Stimulated activated CD4-positive, alpha-beta T cell treated with anti-CD3 and anti-CD28 coated beads, Interleukin-1b, Interleukin-23, amount 100 ng/mL, for 4 hours (primary cell): ENCODE measurements at places on chromosomes 12 and 14.

GRCh38 chr14:20341646-20342045 is 1.8 kb upstream of the PARP2 start:
- no peak for DNase-seq

GRCh38 chr14:73738518-73739173 is 24.5 kb upstream of the PNMA1 start:
- no peak for DNase-seq

GRCh38 chr12:65464930-65465329 is 186.4 kb downstream of the MSRB3 start:
- DNase-seq: no peak

DNA sequence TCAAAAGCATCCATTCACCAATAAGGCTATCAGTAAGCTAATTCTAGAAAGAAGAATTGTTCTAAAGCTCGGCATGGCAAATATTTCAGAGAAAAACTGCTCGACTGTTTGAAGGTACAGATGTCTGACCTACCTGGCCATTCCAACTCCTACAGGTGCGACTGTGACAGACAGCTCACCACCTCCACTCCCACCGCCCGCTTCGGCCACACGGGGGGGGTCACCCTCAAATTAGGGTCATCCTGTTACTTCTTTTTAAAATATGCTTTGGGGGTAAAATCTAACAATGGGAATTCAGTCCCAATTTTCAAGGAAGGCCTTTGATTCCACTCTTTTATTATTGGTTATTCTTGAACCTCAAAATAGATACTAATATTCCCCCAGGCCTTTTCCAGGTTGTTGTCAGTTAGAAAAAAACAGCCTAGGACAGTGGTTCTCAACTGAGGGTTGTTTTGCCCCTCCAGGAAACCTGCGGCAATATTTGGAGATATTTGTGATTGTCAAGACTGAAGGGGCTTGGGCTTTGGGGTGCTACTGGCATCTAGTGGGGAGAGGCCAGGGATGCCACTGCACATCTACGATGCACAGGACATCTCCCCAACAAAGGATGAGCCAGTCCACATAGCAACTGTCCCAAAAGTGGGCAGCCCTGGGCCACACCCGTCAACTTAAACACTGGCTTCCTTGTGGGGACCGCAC is 81.2 kb downstream of the BCL11B start:
- no peak for DNase-seq

- DNase-seq: no peak
Observed at GRCh38 chr12:114746297-114747011, 62.5 kb upstream of the TBX3 start.

- no peak for DNase-seq
Observed at GRCh38 chr14:105223770-105224544, 24.4 kb upstream of the BTBD6 start.

DNA sequence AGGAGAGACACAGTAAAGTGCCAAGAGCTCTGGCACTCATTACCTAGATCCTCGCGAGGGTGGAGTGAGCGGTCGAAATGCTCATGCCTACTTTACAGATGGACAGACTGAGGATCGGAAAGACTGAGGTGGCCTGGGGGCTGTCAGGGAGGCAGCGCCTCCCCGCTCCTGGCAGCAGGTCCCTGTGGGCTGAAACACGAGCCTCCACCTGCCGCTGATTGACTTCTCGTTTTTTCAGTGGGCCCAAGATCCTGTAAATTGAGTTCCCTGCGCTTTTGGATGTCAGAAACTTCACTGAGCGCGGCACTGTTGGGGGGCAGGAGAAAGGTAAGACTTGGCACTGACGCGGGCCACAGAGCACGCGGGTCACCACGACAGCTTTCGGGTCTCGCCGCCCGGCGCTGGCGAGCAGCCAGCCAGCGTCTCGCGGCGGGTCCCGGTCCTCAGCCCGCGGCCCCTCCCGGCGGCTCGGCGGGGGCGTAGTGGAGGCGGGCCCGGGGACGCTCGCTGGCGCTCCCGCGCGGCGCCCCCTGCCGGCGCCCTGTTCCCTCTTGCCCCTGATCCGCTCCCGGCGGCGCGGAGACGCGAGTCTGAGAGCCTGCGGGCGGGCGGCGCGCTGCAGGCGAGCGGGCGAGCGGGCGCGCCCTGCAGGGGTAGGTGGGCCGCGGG is 552 bp upstream of the SCN8A start:
- peak; percentile 76 for DNase-seq

- no peak for DNase-seq
Observed at GRCh38 chr12:83197483-83197914, 510.8 kb downstream of the TMTC2 start.

DNA sequence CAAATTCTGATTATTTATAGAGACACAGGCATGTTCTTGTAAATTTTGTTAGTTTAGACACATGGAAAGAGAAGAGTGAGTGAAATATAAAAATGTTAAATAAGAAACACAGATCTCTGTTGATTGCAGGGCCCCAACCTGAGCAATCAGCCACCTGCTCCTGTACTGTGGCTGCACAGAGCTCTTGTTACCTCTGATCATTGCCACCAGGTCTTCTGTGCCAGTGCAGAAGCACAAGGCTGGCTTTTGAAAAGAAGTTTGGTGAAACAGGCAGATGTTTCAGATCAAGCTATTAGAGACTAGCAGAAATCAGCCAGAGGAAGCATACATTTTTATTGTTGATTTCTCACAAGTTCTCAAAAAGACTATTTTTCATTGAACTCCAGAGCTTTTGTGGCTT is 434.1 kb upstream of the OR4E1 start:
- no peak for DNase-seq

GRCh38 chr12:5648692-5649359 is 216.9 kb downstream of the NTF3 start:
- DNase-seq: no peak

DNA sequence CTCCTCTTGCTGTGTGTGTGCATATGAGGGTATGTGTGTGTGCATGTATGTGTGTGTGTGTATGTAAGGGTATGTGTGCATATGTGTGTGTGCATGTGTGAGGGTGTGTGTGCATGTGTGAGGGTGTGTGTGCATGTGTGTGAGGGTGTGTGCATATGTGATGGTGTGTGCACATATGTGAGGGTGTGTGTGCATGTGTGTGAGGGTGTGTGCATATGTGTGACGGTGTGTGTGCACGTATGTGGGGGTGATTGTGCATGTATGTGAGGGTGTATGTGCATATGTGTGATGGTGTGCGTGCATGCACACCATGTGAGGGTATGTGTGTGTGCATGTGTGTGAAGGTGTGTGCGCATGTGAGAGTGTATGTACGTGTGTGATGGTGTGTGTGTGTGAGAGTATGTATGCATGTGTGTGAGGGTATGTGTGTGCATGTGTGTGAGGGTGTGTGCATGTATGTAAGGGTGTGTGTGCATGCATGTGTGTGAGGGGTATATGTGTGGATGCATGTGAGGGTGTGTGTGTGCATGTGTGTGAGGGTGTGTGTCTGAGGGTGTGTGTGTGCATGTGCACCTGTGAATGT is 15.4 kb downstream of the DAO start:
- no peak for DNase-seq

DNA sequence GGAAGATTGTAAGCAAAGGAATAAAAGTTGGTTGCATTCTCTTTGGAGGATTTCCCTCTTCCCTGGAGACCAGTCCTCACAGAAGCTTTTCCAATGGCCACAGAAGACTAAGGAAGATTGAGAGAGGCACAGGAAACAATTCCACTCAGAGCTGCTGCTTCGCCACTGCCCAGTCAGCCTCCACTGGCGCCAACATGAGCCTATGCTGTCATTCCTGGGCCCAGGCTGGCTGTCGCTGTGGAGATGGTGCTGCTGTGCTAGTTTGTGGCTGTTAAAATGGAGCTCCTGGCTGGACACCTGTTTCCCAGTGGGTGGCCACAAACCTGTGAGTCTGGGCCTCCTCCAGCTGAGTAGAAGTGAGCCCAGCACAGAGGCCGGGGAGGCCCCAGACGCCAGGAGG is 6.6 kb downstream of the P2RX7 start:
- DNase-seq: no peak

DNA sequence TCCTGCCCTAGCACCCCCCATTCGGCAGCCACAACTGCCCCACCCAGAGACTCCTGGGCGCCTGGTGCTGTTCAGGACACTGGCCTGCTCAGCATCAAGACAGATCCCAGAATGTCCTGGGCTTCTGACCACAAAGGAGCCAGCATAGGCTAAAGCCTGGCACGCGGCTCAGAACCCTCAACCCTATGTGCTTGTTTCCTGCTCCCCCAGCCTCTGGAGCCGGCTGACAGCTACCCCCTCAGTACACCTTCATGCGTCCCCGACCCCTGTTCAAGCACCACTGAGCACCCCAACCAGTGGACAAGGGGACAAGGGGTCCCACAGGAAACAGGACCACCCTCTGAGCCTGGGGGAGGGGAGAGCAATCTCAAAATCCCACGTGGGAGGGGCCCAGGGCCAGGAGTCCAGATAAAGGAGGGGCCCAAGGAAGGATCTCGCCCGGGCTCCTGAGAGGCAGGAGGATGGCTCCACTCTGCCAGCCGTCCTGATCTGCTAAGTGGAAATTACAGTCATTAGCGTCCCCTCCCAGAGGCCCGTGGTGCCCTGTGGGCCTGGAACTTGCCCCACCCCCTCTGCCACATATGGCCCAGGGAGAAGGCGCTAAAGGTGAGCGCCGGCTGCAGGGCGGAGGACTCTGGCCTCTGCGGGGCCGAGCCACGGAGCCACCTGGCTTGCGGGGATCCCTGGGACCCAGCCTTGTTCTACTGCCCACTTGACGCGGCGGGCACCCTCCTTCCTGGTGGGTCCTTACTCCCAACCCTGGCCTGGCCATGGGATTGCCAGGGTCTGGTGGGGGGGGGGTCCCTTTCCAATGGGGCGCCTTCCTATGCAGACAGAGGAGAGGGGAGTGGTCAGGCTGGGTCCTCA is 27.2 kb upstream of the GPR132 start:
- no peak for DNase-seq

- DNase-seq: no peak
Observed at GRCh38 chr12:77087427-77087826, 22.1 kb upstream of the E2F7 start.

DNA sequence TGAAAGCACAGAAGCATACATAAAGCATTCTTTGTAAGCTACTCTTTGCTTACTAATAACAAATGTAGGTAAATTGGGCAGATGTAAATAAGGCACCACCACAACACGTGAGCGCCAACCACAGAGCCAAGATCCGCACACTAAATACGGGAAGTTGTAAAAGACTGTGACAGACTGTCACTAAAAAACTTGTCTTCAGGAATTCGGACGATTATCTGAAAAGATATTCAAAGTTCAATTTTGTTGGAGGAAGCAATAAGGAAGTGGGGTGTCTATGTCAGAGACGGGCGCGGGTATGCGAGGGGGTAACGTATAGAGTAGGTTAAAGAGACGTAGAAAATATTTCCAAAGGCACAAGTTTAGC is 1.5 kb upstream of the HSP90B1 start:
- DNase-seq: peak; percentile 10

DNA sequence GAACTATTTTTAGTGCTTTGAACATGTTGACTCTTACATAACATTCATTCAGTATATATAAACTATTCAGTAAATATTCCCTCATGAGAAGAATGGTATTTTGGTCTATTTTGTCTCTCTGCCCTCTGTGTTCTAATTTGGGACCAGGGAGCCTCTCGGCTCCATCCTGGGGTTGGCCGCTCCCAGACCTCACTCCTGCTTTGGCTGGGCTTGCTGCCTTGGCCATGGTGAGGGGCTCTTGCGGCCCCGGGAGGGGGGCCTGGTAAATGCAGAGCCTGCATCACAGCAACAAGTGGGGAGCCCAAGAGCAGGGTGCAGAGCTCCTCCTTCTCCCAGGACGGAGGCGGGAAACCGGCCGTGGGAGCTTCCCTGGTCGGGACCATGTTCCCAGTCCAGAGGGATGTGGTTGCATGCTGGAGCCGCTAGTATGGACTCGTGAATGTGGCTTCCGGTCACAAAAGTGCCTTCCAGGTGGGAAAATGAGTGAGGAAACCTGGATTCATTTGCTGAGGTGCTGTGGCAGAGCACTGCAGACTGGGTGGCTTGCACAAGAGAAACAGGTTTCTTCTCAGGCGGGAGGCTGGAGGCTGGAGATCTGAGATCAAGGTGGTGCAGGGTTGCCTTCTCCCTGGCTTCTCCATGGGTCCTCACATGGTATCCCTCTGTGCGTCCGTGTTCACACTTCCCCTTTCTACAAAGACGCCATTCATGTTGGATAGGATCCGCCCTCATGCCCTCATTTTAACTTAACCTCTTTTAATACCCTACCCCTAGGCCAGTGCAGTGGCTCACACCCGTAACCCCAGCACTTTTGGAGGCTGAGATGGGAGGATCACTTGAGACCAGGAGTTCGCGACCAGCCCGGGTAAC is 250.2 kb downstream of the CACNA1C start:
- DNase-seq: no peak

- no peak for DNase-seq
Observed at GRCh38 chr12:131782061-131782460, 46.1 kb upstream of the MMP17 start.
